ENCODE measurements at places on chromosomes 16 and 17. TPM values are rescaled to one million over a fixed set of nuclear protein-coding genes. Genes with fewer than 3 reads are reported as not detected.
A peak's percentile ranks its signal among the peaks of the same experiment; 100 is the strongest.

Gene MIS12
- total RNA-seq, result 32.8 TPM

Gene NSRP1
- total RNA-seq, result 40.8 TPM

Gene GJC1
- 6.9 TPM for total RNA-seq

Gene TEDC2
- 6.9 TPM for total RNA-seq

Gene TERB1
- 0.26 TPM for total RNA-seq

GRCh38 chr17:9907131-9907530, 2.1 kb upstream of the RCVRN start:
- H3K36me3 ChIP-seq, result no peaks in the 10 kb centered on the region
- H3K27ac ChIP-seq, result no peak overlapping the region
- no peaks in the 10 kb centered on the region for H3K4me1 ChIP-seq
- no peak overlapping the region for H3K4me3 ChIP-seq
- DNase-seq, result no peak
- no peaks in the 10 kb centered on the region for H3K27me3 ChIP-seq

DNA sequence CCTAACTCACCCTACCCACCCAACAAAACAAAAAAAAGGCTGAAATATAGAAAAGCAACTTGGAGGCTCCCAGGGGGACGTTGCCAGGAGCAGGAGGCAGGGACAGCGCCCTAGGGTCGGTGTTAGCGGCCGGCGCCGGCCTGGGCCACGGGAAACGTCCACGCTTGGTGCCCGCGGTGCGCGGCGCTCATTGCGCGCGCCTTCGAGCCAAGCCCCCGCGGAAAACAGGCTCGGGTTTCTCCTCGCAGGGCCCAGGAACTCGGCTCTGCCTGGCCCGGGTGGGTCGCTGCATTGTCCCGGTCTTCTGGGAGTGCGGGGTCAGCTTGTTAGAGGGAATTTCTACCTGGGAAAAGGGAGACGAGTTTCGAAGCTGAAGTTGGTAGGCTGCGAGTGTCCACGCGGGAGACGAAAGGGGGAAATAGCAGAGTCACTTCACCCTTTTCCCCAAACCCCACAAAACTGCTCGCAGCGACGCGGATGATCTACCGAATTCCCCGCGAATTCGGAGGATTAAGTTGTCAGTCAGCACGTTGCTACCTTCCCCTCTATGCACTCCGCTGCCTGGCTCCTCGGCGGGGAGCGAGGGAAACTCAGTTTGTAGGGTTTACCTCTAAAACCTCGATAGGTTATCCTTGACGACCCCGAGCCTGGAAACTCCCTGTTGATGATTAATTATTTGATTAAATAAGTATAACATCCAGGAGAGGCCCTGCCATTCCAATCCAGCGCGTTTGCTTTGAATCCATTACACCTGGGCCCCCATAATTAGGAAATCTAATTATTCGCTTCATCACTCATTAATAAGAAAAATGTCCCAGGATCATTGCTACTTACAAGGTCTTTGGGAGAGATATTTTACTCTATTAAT, 751 bp upstream of the FOXC2 start:
- H3K4me3 ChIP-seq, result no peak overlapping the region
- H3K36me3 ChIP-seq, result peaks cover 23% of the 10 kb centered on the region
- no peak overlapping the region for H3K27ac ChIP-seq
- no peaks in the 10 kb centered on the region for H3K27me3 ChIP-seq
- H3K4me1 ChIP-seq, result peaks cover 15% of the 10 kb centered on the region
- no peak for DNase-seq

DNA sequence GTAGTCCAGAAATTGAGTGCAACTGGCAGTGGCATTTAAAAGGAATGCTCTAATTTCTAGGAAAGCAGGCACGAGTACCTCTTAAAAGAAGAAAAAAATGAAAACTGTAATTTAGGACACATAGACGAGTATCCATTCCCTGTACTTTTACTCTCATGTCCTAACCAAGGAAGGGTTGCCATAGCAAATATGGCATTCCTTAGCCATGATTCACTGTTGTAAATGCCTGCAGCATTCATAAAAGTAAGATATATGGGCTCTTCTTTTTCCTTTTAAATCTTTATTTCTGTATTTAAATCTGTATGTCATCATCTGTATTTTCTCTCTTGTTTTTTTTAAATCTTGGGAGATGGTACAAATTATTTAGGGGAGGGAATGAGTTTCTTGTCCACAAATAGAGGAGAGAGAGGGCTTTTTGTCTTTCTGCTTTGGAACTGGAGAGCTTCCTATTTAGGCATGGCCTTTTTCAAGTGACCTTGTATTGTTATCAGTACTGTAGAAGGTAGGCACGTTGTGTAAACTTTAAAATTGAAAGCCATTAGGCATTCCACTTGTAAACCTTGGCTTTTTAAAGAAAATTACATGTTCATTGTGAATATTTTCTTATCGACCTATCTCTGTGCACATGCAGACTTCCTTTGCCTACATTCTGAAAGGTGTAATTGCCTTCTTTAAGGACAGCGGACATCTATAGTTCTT, 50.0 kb downstream of the TENT4B start:
- H3K4me1 ChIP-seq, result peaks cover 46% of the 10 kb centered on the region
- DNase-seq, result peak; percentile 73
- H3K36me3 ChIP-seq, result no peaks in the 10 kb centered on the region
- H3K27ac ChIP-seq, result peak overlapping the region; percentile 97
- peak overlapping the region; percentile 8 for H3K4me3 ChIP-seq

DNA sequence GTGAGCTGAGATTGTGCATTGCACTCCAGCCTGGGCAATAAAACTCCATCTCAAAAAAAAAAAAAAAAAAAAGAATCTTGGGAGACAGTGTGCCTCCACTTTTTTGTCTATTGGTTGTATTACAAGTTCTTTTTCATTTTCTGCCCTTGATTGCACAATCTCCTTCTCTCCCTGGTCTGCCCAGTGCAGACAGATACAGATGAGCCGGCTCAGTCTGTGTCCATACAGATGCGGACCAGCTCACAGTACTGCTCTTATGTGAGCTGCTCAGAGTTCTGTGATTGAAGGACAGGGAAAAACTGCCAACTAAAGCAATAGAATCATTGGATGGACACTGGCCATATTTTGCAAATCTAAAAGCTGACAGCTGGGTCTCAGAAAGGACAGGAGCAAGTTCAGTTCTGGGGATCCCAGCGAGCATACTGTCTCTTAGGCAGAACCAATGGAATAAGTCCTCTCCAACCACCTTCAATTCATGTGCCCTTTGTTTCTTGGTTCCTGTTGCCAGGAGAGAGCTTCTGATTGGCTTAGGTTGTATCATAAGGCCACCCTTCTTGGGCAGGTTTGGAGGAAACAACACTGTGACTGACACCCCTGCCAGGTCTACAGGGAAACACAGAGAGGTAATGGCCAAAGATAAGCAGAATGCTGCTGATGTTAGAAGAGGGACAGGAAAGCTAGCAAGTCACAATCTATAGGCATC, 495.6 kb upstream of the HSBP1 start:
- H3K27me3 ChIP-seq, result no peaks in the 10 kb centered on the region
- no peak overlapping the region for H3K27ac ChIP-seq
- no peak overlapping the region for H3K4me3 ChIP-seq

DNA sequence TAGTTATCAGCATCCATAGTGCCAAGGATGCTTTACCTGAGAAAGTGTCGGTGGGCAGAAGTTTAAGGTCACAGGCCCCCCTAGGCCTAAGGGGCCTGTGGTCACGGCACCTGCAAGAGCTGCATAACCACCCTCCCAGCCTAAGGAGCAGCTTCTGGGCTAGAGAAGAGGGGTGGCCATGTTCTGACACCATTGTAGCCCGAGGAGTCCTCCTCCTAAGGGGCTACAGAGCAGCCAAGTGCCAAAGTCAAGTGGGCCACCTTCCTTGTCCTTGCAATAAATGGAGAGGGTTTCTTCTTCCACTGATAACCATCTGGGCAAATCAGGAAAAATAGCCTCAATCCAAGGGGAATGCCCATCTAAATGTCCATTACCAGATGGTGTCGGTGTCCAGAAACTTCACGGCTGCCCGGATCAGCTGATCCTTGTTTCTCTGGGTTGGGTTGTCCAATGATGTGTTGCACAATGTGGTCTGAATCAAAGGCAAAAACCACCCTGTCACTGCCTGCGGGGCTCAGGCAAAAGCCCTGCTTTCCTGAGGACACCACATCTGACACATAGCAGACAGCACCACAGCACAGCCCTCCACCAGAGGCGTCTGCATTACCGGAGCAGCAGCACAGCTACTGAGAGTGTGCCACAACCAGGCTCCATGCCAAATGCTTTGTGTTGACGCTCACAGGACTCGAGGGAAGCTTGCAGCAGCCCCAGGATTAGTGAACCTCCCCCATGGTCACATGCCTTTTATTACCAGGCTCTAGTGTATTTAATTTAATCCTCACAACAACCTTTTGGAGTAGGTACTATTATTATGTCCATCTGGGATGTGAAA, 12.8 kb downstream of the ATPAF2 start:
- H3K27me3 ChIP-seq, result no peaks in the 10 kb centered on the region
- peaks cover 15% of the 10 kb centered on the region for H3K4me1 ChIP-seq
- peaks cover 4% of the 10 kb centered on the region for H3K36me3 ChIP-seq
- DNase-seq, result peak; percentile 88
- peak overlapping the region; percentile 46 for H3K27ac ChIP-seq

DNA sequence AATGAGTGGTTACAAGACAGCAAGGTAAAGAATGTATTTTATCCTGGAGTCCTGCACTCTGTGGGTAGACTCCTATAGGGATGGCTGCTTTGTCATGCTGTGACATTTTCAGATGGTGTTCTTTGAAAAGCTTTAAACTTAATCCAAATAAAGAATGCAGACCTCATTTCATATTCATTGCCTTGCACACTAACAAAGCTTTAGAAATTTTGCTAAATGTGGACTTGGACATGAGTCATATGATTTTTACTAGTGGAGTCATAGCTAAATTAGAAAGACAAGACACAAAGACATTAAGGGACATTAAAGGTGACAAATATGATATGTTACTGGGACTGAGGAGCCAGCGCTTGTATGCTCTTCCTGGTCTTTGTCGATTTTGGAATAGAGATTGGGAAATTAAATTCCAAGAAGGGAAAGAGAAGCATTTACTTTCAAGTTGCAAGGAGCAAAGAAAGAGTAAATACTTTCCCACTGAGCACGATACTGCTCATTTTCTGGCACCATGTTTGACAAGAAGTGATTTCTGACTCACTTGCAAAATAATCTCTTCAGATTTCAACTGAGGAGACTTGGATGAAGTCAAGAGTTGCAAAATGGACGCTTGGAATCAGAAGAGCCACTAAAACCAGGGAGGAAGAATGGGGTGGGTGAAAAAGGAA, 152.9 kb upstream of the MYOCD start:
- H3K27ac ChIP-seq, result no peak overlapping the region
- H3K27me3 ChIP-seq, result peaks cover 23% of the 10 kb centered on the region
- H3K4me1 ChIP-seq, result no peaks in the 10 kb centered on the region
- H3K36me3 ChIP-seq, result no peaks in the 10 kb centered on the region
- no peak for DNase-seq
- no peak overlapping the region for H3K4me3 ChIP-seq

- H3K27ac ChIP-seq, result no peak overlapping the region
- no peak overlapping the region for H3K4me3 ChIP-seq
- no peaks in the 10 kb centered on the region for H3K36me3 ChIP-seq
- H3K27me3 ChIP-seq, result no peaks in the 10 kb centered on the region
These were observed 29.7 kb upstream of the IRX3 start for GRCh38 chr16:54316095-54316889.

DNA sequence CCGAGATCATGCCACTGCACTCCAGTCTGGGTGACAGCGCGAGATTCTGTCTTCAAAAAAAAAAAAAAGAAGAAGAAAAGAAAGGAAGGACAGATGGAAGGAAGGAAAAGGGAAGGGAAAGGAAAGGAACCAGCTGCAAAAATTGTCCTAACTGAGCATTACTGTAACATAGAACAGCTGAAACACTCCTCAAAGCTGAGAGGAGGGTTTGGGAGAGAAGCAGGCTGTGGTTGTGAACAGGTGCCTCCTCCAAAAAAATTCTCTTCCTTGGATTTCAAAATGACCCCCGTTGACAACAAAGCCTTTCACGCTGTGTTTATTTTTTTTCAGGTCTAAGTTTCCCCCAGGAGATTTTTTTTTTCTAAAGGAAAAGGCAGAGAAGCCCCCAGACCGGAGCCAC, 541.4 kb downstream of the WWOX start:
- no peak for DNase-seq
- H3K27me3 ChIP-seq, result no peaks in the 10 kb centered on the region
- no peaks in the 10 kb centered on the region for H3K4me1 ChIP-seq
- no peak overlapping the region for H3K27ac ChIP-seq
- no peaks in the 10 kb centered on the region for H3K36me3 ChIP-seq

DNA sequence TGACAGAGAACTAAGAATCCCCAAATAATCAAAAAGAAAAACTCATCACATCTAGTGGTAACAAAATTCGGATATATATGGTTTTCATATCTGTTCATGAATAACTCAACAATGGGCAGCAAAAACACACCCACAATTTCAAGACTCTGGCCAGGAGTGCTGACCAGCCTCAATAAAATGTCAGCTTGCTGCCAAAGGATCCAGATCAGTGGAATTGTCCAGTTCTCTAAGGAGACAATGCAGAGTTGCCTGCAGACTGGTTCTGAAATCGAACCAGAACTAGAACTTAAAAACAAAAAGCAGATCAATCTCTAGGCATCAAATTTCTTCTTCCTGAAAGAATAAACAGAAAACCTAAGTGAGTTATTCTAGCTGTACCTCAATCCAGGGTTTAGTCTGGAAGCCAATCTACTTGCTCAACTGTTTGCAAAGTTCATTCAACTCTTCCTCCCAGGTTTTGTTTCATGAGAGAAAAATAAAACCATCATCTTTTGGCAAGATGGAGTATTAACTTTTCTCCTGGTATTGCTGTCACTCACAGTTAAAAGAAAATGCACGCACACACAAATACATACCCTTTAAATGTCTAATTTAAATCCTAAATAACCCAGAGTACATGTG, 61.0 kb downstream of the CFDP1 start:
- peak overlapping the region; percentile 9 for H3K27ac ChIP-seq
- DNase-seq, result no peak
- no peak overlapping the region for H3K4me3 ChIP-seq
- H3K4me1 ChIP-seq, result peaks cover 16% of the 10 kb centered on the region
- peaks cover 25% of the 10 kb centered on the region for H3K36me3 ChIP-seq

DNA sequence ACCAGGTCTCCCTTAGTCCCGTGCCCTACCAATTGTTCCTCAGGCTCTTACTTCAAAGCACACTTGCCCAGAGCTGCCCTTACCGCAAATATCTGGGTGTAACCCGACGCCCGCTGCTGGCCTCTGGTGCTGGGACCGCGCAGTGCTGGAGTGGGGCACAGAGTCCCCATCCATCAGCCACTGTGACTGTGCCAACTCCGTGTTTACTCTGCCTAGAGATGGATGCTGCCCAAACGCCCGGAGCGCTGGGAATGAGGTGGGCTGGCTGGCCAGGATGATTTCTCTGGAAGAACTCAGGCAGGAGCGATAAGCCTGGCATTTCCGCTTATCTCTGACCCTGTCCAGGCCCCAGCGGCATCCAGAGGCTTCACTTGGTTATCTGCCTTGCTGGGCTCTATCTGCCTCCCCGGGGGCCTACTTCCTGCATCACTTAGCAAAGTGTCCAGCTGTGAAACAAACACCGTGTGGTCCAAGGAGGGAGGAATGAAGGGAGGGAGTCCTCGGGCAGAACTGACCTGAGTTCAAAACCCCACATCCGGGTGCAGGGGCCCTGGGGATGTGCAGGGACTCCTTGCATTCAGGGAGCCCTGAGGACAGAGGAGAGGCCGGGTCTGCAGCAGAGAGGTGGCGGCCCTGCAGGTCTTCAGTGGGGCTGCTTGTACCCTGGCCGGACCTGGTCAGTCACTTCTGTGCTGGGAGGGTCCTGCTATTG, 9.4 kb upstream of the MYLK3 start:
- peak; percentile 12 for DNase-seq
- peaks cover 6% of the 10 kb centered on the region for H3K36me3 ChIP-seq
- H3K27me3 ChIP-seq, result peaks cover 34% of the 10 kb centered on the region
- no peaks in the 10 kb centered on the region for H3K4me1 ChIP-seq
- H3K4me3 ChIP-seq, result no peak overlapping the region

- H3K36me3 ChIP-seq, result no peaks in the 10 kb centered on the region
- no peaks in the 10 kb centered on the region for H3K4me1 ChIP-seq
- DNase-seq, result no peak
- no peak overlapping the region for H3K27ac ChIP-seq
- H3K27me3 ChIP-seq, result no peaks in the 10 kb centered on the region
- no peak overlapping the region for H3K4me3 ChIP-seq
These were observed 33.2 kb downstream of the TIMM22 start for GRCh38 chr17:1029922-1030644.
